AG20443 (cell line): ENCODE measurements at places on chromosomes 1 and 21.

DNA sequence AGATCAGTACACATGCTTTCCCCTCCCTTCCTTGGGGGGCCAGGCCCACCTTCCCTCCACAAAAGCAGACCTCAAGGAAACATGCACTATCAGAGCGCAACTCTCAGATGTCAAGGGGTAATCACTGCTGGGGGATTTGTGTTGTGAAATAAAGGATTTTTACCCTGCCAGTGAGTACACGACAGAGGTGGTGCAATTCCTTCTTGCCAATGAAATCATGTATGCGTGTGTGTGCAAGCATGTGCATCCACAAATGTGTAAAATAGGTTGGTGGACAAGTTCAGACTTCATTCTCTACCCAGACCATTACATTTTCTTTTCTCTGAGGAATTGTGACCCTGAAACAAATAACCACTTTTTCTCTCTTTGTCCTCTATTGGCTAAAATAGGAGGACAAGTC lies 9.8 kb upstream of the NOS1AP start:
- DNase-seq: no peak

GRCh38 chr1:225700889-225701465 lies 48.1 kb upstream of the ENAH start:
- DNase-seq: peak; percentile 24

DNA sequence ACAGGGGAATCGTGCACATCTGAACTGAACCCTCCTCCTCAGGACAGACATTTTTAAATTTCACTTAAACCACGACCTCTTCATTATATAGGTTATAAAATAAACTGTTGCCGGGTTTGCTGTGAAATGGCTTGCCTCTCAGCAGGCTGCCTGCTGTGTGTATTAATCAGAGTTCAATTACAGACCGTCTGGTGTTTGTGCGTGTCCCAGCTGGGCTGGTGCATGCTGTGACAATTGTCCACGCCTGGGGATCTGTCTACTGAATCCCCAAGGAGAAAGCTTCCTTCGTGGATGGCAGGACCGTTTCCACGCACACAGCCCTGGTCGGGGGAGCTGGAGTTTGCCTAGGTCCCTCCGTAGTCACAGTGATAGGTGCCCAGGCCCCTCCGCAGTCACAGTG lies 13.4 kb upstream of the AGPAT3 start:
- DNase-seq: no peak

DNA sequence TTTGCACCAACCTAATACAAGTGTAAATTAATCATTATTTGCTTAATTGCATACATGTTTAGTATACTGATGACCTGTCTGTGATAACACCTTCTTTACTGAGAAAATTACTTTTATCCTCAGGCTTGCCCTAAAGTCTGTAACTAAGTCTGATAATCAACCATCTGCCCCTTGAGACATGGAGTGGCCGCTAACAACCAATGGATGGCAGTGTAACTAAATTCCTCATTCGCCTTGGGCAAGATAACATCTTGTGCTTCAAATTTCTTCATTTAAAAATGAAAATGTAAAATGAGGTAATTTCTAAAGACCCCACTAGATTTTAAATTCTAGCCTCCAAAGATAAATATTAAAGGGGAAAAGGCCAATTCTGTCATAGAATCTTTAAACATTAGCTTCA lies 85.1 kb downstream of the ENAH start:
- DNase-seq: no peak

- no peak for DNase-seq
Measured at GRCh38 chr1:150154143-150154542, 4.4 kb downstream of the PLEKHO1 start.

DNA sequence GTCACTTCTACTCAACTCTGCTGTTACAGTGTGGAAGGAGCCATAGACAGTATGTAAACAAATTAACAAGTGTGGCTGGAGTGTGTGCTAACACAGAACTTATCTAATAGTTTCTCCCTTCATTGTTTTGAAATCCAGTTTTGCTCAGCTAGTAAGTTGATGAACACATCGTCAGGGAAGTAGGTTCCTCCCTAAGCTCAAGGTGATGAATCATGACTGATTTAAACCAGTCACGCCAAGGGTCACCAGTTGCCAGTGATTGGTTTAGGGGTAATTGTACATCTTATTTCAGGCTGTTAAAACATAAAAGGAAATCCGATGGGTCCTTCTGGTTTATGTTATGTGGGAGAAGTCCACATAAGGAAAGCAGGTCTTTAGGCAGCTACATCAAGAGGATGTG lies 97.0 kb upstream of the CHODL start:
- DNase-seq: no peak

DNA sequence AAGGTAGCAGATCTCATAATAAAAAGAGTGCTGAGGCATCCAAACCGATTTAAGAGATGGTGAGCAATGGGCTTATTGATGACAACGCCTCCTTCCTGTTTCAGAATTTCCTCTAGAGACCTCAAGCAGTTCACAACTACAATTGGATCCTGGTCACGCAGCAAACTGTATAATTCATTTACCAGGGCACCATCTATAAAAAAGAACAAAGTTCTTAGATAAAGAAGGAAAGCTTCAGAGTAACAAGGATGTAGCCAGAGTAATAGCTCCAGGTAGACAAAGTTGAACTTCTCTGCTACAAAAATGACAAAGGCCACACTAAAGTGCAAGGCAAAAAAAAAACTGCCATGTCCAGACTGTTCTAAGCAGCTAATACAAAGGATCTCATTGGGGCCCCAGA lies 3.4 kb downstream of the AP4B1 start:
- no peak for DNase-seq

DNA sequence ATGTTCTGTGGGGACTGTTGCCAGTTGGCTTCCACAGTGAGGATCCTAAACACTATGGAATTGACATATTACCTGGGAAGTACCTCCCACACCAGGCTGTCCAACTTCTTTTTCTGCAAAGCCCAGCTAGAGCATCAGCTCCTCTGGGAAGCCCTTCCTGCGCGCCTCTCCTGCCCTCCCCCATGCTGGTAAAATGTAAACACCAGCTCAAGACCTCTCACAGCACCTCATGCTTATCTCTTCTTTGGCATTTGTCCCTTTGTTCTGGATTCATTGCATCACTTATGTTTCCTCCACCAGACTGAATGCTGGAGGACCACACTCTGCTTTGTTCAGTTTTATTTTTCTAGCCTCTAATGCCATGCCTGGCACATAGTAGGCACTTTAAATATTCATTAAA lies 172.1 kb downstream of the HHAT start:
- no peak for DNase-seq

- peak; percentile 43 for DNase-seq
Measured at GRCh38 chr1:155005076-155006011, 2.7 kb downstream of the ZBTB7B start.
